Stimulated activated CD8-positive, alpha-beta memory T cell treated with anti-CD3 and anti-CD28 coated beads, Interleukin-4, amount 100 ng/mL, for 48 hours (primary cell): ENCODE measurements at places on chromosomes 13 and 19.

- DNase-seq: peak; percentile 93
Observed at GRCh38 chr13:113816946-113817859, 46.7 kb downstream of the GAS6 start.

- no peak for DNase-seq
Observed at GRCh38 chr19:36103040-36103626, 7.8 kb upstream of the OVOL3 start.

- no peak for DNase-seq
Observed at GRCh38 chr13:44397766-44398223, 24.2 kb downstream of the SERP2 start.

- DNase-seq: peak; percentile 72
Observed at GRCh38 chr19:7917267-7918061, 2.7 kb upstream of the SNAPC2 start.

DNA sequence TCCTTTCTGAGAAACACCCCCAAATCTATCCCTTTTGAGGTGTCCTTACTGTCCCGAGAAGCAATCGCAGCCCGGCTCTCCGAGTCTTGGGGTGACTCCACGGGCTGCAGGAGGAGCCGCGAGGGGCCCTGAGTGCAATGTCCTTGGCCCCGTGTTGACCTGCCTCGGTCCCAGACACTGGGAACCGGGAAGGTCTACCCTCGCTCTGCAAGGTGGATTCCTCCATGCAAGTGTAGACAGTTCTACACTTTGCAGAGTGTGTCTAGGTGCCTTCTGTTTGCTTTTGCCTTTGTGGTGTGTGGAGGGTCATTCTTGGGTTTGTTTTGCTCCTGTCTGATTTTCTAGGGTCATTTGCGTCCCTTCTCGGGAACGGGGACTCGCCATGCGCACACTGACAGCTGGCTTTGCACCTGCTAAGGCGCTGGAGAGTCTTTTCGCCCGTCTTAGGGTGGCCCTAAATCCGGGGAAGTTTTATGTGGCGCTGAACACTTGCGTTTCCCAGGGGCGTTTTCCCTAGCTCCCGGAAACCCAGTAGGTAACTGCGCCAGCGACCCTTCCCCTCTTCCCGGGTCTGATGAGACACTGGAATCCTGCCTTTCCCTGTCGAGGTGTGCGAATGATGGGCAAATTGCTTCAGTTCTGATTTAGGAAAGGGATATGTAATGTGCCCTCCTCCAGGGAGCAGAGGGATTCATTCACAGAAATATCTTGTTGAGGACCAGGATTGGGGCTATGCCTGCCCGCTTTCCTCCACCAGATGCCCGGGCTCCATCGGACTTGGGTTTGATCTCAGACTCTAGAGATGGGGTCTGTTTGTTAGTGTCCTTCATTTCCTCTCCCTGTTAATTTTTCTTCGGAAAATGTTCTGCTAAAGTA, 755 bp downstream of the SERTM1 start:
- DNase-seq: no peak

DNA sequence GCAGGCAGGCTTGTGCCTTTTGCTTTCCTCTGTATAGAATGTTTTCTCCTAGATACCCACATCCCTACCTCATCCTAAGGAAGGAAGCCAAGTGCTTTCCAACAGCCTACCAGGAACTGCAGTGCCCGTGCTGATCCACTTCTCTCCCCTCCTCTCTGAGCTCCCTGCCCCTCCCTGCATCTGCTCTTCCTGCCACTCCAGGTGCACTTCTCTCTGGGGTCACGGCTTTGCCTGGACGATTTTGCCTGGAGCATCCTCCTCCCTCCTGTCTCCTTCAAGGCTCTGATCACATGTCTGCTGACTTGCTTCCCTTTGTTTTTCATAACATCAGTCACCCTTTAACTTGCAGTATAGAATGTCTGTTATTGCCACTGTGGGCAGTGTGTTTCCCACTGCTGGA, 34.7 kb upstream of the IRS2 start:
- DNase-seq: no peak

DNA sequence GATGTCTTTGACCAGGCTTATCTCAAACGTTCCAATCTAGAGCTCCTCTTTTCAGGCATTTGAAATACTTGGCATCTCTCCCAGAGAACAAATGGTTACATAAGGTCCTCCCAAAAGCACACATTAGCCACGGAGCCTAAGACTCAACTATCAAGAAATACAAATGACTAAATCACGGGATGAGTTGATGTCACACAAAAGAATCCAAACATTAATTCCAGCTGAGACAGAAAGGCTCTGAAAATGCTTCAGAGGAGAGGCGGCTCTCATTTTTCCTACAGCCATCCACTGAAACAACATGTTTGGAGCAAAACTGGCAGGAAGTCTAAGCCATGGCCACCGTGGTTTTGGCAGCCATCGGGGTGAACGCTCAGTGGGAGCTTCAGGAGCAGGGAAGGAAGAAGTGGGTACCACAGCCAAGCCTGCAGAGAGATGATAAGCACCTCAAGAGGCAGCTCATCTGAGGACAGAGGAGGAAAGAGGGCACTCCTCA, 122.5 kb downstream of the STK24 start:
- DNase-seq: no peak

DNA sequence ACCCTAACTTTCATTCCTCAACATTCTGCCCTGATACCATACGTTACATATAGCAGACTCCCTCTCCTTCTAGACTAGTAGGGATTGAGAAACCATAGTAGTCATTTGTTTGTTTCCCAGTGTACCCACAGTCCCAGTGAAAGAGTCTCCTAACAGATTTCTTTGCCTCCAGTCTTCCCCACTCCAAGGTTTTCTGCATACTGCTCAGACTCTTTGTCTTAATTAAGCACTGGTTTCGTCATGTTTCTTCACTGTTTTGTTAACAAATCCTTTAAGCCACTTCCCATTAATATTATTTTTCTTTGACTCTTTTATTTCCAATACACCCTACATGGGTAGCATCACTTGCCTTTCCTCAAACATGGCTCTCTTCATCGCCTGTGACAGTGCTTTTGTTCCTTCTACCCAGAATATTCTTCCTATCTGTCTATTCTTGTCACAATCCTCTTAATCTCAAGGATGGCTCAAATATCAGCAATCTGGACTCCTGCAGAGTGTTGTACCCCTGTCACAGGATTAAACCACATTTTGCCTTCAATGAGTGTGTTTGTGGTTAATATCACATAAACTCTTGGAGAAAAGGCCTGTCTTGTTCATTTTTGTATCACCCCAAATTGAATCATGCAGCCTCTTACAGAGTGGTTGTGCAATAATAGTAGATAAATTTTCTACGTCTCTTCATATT, 92.7 kb upstream of the KLF12 start:
- DNase-seq: no peak

- peak; percentile 81 for DNase-seq
Observed at GRCh38 chr19:10290876-10291553, 1.3 kb downstream of the ICAM5 start.

DNA sequence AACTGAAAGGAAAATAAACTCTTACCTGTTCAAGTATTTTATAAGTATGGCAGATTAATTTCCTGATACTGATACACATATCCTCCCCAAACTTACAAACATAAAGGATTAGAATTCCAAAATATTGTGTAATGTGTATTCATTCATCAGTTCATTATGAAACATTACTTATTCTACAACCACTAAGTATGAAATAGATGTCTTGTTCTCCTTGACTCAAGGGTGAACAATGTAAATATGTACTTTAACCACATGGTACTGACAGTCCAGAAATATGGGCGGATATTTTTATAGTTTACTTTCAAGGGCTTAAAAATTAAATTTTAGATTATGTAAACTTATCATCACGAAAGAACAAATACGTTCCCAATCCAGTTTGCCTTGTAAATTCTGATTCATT, 334.0 kb downstream of the LIG4 start:
- DNase-seq: no peak

DNA sequence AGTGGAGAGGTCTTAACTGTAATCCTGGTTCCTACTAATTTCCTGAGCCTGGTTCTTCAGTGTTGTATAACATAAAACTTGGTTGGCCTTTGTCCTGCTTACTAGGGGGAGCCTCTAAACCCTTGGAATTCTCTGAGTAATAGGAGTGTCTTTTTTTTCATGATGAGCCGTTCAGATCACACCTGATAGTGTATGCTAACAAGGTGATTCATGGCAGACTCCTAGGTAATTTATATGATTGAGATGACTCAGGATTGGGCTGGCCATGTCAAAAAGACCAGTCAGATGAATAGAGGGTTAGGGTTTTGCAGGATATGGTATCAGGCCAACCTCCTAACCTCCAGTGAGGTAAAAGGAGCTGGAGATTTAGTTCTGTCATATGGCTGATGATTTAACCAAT, 135.8 kb upstream of the KLF12 start:
- no peak for DNase-seq

DNA sequence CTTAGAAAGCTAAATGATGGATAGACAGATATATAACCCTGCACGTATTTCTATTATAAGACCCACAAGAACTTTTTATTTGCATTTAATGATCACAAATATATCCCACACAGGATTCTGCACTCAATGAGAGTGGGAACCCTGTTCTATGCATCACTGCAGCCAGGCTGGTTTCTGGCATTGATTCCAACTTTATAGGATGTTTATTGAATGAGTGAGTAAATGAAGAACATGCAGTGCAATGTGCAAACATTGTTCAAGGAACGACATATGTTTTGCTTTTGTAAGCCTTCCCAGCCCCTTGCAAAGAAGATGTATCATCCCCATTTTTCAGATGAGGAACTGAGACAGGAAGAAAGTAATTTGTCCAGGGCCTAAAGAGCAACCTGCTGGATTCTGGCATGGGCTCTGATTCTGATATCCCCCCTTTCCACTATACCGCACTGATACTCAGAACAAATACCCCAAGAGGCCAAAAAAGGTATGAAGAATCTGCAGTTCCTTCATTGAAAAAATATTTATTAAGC, 246.3 kb downstream of the LACC1 start:
- DNase-seq: no peak

GRCh38 chr19:33634361-33635091, 12.8 kb downstream of the CHST8 start:
- DNase-seq: no peak

- no peak for DNase-seq
Observed at GRCh38 chr19:48445256-48445605, 552 bp upstream of the GRWD1 start.

DNA sequence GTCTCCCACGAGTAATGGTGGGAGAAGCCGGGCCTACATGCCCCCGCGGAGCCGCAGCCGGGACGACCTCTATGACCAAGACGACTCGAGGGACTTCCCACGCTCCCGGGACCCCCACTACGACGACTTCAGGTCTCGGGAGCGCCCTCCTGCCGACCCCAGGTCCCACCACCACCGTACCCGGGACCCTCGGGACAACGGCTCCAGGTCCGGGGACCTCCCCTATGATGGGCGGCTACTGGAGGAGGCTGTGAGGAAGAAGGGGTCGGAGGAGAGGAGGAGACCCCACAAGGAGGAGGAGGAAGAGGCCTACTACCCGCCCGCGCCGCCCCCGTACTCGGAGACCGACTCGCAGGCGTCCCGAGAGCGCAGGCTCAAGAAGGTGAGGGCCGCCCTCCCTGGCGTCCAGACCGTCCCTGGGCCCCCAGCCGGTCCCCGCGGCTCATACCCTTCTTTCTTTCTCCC, 1.4 kb upstream of the USF2 start:
- DNase-seq: peak; percentile 69

DNA sequence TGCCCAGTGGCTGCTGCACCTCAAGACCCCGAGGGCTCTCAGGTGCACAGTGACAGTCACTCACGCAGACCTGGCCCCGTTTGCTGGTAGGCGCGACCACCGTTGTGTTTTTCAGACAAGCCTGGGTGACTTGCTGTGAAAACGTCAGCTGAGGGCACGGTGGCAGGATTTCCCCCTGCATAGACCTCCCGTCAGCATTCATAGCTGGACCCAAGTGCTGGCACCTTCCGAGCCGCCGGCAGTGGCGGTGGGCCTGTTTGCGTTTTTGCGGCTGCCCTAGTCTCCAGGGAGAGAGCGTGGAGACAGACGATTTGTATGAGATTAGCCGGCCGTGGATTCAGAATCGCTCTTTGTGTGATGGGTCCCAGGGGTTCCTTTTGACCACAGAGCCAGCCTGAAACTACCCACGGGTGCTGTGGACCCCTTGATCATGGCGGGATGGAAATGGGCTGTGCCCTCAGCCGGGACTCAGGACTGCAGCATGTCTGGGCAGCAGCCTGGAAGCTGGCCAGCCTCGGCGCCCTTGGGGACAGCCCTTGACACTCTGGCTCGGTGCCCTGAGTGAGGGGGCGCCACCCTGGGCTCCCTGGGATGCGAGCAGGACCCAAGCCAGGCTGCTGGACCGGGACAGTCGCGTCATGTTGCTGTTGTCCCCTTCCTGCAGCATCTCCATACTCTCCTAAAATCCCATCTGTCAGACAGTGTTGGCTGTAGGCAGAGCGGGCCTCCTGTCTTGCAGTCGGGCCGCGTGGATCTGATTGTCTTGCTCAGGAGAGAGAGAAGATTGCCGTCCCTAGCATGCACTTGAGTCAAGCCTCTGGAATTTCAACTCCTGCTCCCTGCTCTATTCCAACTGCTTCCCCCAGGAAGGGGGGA, 8.6 kb downstream of the KDM4B start:
- DNase-seq: no peak
